Activated CD4-positive, alpha-beta memory T cell treated with anti-CD3 and anti-CD28 coated beads, Interleukin-2, amount 10 ng/mL, durations not matched to agents 7 days and 5 days (primary cell): ENCODE measurements at places on chromosomes 2 and 18. TPM values are rescaled to one million over a fixed set of nuclear protein-coding genes. Genes with fewer than 3 reads are reported as not detected.
A peak's percentile ranks its signal among the peaks of the same experiment; 100 is the strongest.

DNA sequence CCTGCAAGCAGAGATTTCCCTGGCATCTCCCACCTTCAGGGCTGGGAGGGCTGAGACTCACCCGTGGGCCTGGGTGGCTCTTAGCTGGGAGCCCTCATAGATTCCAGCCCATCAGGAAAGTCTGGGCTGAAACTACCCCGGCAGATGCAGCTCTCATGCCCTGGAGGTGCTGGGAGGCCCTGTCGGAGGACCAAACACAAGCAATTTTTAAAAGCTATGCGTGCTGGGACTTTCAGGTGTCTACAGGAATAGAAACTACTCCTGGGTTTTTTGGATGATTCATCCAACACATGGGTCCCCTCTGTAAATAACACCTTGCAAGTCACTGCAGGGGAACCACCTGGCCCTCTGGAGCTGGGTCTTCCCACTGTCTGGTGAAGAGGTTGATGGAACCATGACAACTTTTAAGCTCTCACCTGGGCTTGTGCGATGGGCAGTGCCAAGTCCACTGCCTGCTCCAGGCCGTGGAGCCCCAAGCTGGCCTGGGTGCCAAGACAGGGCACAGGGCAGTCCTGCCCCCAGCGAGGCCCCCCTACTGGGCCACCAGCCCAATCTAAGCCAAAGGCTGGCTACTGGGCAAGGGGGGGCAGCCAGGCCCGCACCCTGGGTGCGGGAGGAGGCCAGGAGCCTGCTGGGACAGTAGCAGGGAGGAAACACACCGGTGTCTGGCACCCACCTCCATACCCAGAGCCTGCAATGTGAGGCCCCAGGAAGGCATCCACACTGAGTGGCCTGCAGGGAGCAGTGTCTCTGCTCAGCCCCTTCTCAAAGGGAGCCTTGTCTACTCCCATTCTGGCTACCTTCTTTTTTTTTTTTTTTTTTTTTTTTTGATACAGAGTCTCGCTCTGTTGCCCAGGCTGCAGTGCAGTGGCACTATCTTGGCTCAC, 1.1 kb upstream of the GPR55 start:
- H3K27ac ChIP-seq: peak overlapping the region; percentile 81
- H3K27me3 ChIP-seq: peaks cover 20% of the 10 kb centered on the region
- H3K4me3 ChIP-seq: no peak overlapping the region
- H3K36me3 ChIP-seq: no peaks in the 10 kb centered on the region

Gene IL36G
- not detected for total RNA-seq

DNA sequence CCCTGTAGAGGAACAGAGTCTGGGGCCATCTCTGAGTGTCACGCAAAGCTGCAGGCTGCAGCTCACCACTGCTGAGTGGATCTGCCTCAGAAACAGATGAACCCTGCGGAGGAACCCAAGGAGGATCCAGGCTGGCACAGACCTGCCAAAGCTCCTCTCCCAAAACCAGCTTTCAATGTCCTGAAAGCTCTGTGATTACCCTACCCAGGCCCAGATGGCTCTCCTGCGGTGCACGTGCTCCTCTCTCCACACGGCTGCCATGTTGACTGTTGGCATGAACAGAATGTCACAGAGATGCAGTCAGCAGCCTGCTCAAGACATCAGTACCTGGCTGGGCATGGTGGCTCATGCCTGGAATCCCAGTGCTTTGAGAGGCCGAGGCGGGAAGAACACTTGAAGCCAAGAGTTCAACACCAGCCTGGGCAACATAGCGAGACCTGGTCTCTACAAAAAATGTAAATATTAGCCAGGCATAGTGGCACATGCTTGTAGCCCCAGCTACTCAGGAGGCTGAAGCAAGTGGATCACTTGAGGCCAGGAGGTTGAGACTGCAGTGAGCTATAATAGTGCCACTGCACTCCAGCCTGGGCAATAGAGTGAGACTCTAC, 216.8 kb downstream of the MGAT5 start:
- H3K4me1 ChIP-seq: no peaks in the 10 kb centered on the region
- DNase-seq: no peak
- no peaks in the 10 kb centered on the region for H3K36me3 ChIP-seq
- no peak overlapping the region for H3K4me3 ChIP-seq

Gene RESP18
- total RNA-seq: not detected

DNA sequence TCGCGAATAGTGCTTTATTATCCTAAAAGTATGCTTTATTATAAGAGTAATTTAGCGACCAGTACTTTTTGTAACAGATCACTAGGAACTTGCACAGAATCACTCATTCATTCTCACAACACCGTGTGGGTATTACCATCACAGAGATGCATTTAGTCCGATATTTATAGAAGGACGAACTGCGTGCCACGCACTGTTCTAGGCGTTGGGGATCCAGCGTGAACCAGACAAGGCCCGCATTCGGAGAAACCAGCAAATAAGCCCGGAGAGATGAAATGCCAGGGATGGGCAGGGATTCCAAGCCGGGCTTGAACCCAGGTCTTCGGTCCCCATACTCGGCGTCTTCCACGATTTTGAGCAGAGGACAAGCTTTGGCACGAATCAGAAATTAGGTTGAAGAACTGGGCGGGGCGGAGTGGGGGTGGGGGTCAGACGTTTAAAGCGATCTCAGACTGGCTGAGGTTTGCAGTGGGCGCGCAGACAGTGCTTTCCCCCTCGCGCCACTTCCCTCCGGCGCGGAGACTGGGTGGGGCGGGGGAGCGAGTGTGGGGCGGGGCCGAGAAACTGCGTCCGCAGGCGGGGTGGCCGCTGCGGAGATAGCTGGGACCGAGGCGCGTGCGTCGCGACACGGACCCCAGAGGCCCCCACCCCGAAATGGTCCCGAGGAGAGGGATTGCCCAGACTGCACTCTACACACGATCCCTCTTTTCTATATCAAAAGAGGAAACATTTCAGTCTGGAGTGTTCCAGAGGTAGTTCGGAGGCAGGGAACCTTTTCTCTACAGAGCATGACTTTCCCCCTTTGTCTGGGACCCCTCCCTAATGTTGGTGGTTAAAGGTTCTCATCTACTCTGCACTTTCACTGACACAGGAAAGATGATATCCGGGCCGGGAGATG, 1.1 kb upstream of the CXCR4 start:
- peaks cover 33% of the 10 kb centered on the region for H3K36me3 ChIP-seq

Gene SLC11A1
- total RNA-seq: 0.13 TPM

DNA sequence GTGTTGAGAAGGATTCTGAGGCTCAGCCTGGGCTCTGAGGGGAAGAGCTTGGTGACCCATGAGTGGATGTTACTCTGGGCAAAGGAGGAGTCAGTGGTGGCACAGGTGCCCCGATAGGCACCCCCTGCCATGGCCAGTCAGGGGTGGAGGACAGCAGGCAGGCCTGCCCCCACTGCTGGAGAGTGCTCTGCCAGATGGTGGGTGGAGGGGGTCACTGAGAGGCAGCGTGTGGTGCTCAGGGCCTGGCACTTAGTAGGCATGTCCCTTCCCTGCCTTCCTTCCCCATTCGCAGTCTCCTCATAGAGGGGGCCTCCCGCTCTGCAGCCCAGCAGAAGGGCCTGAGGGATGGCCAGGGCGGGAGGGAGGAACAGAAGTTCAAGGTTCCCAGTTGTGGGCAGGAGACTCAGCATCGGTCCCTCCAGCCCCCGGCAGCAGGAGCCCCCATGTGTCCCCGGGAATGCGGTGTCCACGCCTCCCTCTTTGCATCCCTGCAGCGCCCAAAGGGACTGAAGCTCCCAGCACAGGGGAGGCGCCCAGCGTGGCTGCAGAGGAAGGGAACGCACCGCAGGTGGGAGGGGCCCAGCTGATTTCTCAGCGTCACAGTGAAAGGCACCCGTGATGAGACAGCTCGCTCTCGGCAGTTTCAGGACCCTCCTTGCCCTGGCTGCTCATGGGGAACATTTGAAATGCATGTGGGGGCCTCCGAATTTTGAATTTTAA, 5.7 kb upstream of the SNED1 start:
- no peak for DNase-seq
- no peak overlapping the region for H3K4me3 ChIP-seq
- H3K27me3 ChIP-seq: peaks cover 9% of the 10 kb centered on the region
- H3K27ac ChIP-seq: no peak overlapping the region
- H3K4me1 ChIP-seq: peaks cover 3% of the 10 kb centered on the region

Gene CNOT11
- total RNA-seq: 60.3 TPM

DNA sequence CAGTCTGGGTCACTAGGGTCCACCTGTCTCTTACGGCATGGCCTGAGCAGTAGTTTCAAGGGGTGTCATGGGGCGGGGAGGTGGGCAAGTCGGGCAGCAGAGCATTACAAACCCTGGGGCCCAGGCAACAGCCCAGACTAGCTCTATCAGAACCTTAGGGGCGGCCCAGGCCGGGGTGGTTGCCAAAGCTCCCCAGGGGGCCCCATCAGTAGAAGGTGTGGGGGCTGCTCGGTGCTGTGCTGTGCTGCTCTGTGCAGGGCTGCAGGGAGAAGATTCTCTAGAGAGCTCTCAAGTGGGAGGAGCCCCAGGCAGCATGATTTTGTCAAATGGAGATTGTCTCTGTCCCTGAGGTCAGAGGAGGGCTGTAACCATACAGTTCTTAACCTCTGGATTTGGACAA, 36.4 kb upstream of the SLC14A1 start:
- DNase-seq: no peak
- H3K27me3 ChIP-seq: peaks cover 38% of the 10 kb centered on the region
- H3K36me3 ChIP-seq: peaks cover 3% of the 10 kb centered on the region
- peak overlapping the region; percentile 97 for H3K27ac ChIP-seq

DNA sequence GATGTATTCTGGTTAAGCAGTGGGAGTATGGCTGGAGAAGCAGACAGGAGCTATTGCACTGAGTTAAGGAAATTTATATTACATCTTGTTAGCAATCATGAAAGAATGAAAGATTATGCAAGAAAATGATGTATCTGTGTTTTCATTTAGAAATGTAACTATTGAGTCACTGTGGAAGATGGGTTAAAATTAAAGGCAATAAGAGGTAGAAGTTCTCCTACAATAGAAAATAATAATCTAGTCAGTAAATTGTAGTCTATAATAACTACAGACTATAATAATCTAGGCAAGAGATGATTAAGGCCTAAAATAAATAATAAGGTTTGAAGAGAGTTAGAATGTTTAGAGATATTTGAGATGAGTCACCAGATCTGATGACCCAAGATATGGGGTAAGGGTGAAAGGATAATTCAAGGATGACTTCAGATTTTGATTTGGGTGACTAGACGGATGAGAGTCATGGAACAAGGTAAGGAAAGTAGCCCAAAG, 371.9 kb upstream of the KCNH7 start:
- H3K27ac ChIP-seq: no peak overlapping the region
- H3K36me3 ChIP-seq: no peaks in the 10 kb centered on the region

DNA sequence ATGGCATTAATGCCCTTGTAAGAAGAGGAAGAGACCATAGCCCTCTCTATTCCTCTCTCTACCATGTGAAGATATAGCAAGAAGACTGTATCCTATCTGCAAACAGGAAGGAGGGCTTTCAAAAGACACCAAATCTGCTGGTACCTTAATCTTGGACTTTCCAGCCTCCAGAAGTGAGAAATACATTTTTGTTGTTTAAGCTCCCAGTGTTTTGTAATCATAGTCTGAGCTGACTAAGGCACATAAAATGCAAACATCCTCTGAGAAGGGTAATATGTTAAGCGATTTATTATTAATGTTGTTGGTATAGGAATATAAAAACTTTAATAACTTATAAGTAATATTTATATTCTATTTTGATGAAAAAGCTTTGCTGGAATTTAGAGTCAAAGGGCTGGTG, 559.8 kb downstream of the SUCLG1 start:
- no peak overlapping the region for H3K4me3 ChIP-seq
- H3K4me1 ChIP-seq: no peaks in the 10 kb centered on the region
- no peak for DNase-seq
- no peak overlapping the region for H3K27ac ChIP-seq

GRCh38 chr2:201796478-201796865, 9.9 kb upstream of the CDK15 start:
- H3K27me3 ChIP-seq: peaks cover 15% of the 10 kb centered on the region
- DNase-seq: no peak
- no peaks in the 10 kb centered on the region for H3K4me1 ChIP-seq

Gene MAB21L4
- not detected for total RNA-seq

DNA sequence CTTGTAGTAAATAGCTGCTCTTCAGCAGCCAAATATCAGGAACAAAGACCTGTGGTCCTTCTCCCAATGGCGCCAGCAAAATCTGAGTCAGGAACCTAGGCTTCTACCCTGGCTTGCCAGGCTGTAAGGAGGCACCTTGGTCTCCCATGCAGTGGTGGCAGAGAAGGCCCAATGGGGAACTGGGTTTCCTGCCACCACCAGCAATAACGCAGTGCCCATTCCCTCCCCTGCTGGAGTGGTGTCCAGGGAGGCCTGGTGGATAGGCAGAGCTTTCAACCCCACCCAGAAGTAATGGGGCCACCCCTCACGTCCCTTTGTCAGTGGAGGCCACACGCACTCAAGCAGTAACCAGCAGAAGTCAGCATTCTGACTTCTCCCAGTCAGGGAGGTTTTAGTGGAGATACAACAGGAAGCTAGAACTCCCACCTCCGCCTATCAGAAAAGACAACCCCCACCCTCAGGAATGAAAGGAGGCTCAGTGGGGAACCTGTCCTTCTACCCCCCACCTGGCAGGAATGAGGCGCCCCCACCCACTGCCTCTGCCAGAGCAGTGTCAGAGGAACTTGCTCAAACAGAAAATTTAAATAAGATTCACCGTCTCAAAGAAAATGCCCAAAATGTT, 132.4 kb downstream of the COPS8 start:
- H3K36me3 ChIP-seq: no peaks in the 10 kb centered on the region
- no peak overlapping the region for H3K4me3 ChIP-seq

DNA sequence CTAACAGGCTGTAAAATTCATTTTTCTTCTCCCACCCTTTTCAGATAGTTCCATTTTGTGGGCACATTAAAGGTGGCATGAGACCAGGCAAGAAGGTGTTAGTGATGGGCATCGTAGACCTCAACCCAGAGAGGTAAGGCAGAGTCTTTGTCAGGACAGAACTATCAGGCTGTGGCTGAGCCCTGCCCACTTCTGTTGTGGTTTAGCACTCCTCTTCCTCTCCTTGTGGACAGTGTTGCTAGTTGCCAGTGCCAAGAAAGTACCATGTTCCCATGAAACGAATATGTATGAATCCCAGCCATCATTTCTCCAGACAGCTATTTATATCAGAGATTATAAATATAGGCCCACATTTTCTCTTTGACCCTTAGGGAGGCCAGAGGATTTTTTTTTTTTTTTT, 1.6 kb downstream of the LGALSL start:
- no peak for DNase-seq
- H3K4me1 ChIP-seq: peaks cover 10% of the 10 kb centered on the region
- H3K27ac ChIP-seq: no peak overlapping the region
- no peaks in the 10 kb centered on the region for H3K36me3 ChIP-seq
- peak overlapping the region; percentile 69 for H3K4me3 ChIP-seq
